Pancreas (tissue), 10 donors: ENCODE measurements at places on chromosomes 2 and 18. TPM values are rescaled to one million over a fixed set of nuclear protein-coding genes. Genes with fewer than 3 reads are reported as not detected.

The FAM161A gene
- 2.3 TPM for total RNA-seq

DNA sequence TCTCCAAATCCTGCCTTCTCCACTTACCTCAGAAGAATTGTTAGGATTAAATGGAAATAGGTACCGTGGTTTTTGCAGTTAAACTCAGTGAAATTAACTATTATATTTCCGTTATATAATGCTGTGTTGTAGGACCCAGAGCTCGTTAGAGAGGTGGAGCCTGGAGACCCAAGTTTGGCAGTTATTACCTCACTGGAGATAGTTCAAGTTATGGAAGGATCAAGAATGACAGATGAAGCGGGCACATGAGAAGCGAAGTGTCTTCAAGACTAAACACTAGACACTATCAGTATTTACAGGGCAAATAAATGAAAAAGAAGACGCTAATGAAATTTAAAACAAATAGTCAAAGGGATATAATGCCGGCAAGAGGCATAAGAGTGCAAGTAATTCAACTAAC is 866 bp downstream of the CWC22 start:
- peak overlapping the region; percentile 76 for H3K4me3 ChIP-seq
- no peaks in the 10 kb centered on the region for H3K4me1 ChIP-seq
- no peaks in the 10 kb centered on the region for H3K36me3 ChIP-seq
- DNase-seq, result no peak
- no peaks in the 10 kb centered on the region for H3K27me3 ChIP-seq

GRCh38 chr18:51162617-51163016 is 34.9 kb downstream of the MEX3C start:
- no peaks in the 10 kb centered on the region for H3K36me3 ChIP-seq
- no peaks in the 10 kb centered on the region for H3K4me1 ChIP-seq
- H3K27ac ChIP-seq, result no peak overlapping the region
- H3K27me3 ChIP-seq, result no peaks in the 10 kb centered on the region

DNA sequence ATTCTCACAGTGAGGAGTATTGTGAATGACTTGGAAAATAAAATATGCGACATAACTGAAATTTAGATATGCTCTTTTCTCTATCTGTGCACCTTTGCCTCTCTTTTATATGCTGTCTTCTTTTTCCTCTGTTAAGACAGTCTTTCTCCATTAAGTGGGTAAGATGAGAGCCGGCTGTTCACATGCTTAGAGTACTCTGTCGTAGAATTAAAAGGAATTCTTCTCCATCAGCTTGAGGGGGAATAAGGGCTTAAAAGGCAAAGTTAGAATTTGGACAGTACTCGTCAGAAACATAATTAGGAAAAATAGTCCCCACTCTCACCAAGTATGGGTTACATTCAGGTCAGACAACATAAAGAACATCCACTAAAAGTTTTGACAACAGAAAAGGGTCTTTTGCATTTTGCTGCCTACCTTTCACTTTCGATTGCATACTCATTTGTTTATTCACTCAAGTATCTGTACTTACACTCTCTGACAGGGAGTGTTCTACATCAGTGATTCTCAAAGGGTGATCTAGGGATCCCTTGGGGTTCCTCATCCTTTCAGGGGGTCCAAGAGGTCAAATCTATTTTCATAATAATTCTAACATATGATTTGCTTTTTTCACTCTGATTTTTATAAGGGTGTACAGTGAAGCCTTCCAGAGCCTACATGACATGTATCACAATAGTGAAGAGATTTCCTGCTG is 48.0 kb downstream of the ARHGAP15 start:
- no peak overlapping the region for H3K4me3 ChIP-seq
- H3K27ac ChIP-seq, result no peak overlapping the region
- H3K36me3 ChIP-seq, result no peaks in the 10 kb centered on the region
- H3K4me1 ChIP-seq, result no peaks in the 10 kb centered on the region
